ENCODE measurements at places on chromosomes 4 and X.

DNA sequence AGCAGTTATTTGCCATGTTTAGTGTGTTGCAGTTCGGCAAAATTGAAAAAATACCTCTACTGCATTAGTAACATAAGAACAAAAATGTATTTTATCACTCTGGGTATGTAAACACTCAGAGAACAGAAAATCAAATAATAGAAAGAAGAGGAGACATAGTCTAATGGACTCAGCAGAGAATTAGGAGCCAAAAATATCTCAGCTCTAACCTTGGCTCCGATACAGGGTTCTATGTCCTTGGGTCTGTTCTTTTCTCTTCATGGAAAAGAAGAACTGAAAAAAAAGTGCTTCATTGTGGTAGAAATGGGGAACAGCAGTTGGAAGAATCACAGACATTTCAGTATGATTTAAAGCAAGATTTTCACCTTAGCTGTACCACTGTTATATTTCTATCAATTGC is 240.5 kb upstream of the CXXC4 start:
- DNase-seq = no peak

DNA sequence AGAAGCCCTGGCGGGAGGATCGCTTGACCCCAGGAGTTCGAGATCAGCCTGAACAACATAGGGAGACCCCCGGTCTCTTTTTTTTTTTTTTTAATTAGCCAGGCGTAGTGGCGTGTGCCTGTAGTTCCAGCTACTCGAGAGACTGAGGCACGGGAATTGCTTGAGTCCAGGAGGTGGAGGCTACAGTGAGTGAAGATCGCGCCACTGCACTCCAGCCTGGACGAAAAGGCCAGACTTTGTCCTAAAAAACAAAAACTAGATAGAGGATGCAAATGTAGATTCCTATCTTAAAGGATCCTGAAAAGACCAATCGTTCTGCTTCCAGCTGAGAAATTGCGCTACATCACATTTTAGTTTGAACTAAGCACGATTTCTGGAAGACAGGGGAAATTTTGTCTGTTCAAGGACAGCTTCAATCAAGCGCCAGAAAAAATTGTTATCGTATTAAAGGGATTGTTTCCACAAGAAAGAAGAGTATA is 627 bp upstream of the HSD17B11 start:
- DNase-seq = no peak

GRCh38 chr4:106647451-106647850 is 278.9 kb upstream of the GIMD1 start:
- DNase-seq = no peak

DNA sequence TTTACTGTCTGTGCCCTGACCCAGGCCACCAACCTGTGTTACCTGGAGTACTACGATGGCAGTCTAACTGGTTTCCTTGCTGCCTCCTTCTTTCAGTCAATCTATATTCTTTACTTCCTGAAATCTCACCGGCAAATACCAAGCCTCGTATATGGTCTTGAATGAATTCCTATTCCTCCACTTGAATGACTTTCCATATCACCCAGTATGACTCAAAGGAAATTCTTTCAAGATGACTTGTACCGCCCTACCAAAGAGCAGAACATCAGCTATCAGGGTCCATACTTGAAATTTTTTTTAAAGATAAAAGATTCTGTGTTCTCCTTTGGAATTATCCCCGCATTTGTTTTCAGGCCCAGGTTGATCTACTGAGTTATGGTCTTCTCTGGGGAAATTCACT is 378.0 kb downstream of the AFF2 start:
- DNase-seq = no peak

DNA sequence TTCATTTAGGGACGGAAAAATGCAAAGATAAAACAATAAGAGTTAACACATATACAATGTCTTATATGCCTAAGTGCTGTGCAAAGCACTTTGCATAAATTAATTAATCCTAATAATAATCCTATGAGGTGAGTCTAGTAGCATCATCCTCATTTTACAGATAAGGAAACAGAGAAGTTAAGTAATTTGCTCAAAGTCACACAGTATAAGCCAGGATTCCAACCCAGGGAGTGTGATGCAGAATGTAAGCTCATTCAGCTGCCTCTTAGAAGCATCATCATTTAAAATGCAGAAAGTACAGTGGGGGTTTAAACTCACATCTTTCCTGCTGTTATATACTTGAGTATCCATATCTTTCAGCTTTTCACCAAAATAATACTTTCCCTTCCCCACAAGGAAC is 203.7 kb downstream of the LARP7 start:
- DNase-seq = no peak

DNA sequence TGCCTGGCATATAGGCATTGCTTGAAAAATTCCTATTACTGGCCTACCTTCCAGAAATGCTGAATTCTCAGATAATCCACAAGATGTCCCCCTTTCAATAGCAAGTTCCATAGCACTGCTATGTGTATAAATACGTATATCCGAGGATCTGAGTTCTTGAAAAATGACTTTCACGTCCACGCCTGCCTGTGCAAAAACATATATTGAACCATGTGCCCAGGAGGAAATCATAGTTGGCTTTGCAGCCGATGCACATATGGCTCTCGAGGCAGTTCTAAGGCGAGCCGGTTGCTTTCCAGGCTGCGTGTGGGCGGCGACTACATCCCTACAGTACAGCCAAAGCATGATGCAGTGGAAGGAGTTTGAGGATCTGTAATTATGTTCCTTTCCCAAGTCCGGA is 55.4 kb upstream of the ESX1 start:
- no peak for DNase-seq

- DNase-seq = peak; percentile 30
These were observed 69.3 kb downstream of the NBDY start for GRCh38 chrX:56798339-56798711.

- no peak for DNase-seq
These were observed 500 bp downstream of the CDX4 start for GRCh38 chrX:73447311-73447794.

DNA sequence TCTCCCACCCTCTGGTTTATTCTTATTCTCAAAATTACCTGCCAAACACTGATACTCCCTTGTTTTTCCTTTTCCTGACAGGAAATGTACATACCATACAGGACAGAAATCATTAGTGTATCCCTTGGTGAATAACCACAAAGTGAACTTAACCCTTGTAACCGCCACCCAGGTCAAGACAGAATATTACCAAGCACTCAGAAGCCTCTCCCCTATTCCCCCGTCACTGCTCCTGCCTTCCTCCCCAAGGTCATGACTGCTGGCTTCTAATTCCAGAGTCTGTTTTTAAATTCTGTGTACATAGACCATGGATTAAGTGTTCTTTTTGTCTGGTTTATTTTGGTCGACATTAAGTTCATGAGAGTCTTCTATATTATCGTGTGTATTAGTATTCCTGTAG is 37.7 kb downstream of the HTT start:
- no peak for DNase-seq

- no peak for DNase-seq
These were observed 1286.6 kb downstream of the FSTL5 start for GRCh38 chr4:160877087-160877790.

GRCh38 chrX:118974088-118974907 is at the start of gene LONRF3:
Gene LONRF3 (plus strand): TSS chrX:118974618. CDS start chrX:118974781, 163 bp downstream.
- peak; percentile 7 for DNase-seq

- no peak for DNase-seq
These were observed 374.2 kb downstream of the FBXO8 start for GRCh38 chr4:173909294-173909693.

- no peak for DNase-seq
These were observed 715.9 kb downstream of the TECRL start for GRCh38 chr4:63693321-63693720.

- DNase-seq = no peak
These were observed 156.4 kb upstream of the TBL1X start for GRCh38 chrX:9308426-9308825.

DNA sequence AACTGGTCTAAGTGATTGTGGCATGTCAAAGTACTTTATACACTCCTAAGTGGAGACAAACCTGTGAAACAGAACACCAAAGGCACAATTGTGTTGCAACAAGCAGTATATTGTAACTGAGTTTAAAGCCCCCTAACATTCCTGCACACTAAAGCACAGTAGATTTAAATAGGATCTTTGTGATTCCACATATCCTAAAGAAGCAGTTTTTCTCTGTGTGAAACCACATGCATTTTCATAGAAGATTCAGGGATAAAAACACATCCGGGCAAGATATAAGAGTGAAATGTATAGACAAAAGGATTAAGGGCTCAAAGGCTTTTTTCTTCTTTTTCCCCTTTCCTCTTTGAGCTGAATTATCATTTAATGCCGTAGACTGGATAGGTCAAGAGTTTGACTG is 82.2 kb downstream of the ANK2 start:
- DNase-seq = no peak

- no peak for DNase-seq
These were observed 39.1 kb downstream of the ANOS1 start for GRCh38 chrX:8692871-8693270.

DNA sequence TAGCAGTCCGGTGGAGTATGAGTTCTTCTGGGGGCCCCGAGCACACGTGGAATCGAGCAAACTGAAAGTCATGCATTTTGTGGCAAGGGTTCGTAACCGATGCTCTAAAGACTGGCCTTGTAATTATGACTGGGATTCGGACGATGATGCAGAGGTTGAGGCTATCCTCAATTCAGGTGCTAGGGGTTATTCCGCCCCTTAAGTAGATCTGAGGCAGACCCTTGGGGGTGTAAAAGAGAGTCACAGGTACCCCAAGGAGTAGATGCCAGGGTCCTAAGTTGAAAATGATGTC is 852 bp downstream of the MAGEH1 start:
- no peak for DNase-seq

- DNase-seq = no peak
These were observed 153.9 kb downstream of the ATG4A start for GRCh38 chrX:108245462-108245861.

DNA sequence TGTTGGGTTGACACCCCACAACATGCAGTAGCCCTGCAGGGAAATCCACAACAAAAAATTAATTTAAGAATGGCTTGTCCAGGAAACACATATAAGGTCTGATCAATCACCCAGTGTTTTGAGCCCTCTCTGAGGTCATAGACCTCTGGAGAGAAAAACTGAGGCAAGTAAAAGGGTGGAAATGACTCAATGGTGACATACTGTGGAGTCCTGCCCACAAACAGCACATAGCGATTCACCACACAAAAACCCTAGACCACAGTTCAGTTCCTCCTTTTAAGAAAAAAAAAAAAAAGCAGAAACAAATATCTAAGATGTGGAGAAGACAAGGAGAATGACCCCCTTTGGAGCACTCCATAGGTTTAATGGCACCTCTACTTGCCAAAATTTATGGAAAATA is 2691.0 kb downstream of the PCDH7 start:
- DNase-seq = no peak

DNA sequence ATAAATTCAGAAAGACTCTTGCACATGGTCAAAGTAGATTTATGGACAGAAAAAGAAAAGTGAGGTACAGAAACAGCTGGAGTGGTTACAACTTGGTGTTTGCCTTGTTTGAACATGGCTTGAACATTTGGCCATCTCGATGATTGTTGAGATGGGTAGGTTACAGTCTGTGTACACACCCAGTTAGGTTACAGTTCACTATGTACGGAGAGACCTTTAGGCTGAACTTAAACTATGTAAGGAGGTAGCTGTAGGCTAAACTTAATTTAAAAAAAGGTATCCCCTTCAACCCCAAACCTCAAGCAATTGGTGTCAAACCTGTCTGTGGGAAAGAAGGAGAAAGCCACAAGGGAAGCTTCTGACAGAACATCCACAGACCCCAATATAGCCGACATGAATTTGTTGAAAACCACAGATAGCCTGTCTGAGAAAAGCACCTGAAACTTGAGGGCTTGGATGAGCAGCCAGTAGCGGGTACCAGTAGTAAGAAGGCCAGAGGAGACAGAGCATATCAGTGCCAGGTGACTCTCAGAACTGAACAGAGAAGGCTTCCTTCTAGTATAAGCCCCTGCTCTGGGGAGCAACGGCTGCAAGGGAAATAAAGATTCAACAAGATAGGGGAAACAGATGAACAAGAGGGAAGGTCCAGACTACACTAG is 247.9 kb upstream of the GALNTL6 start:
- no peak for DNase-seq

DNA sequence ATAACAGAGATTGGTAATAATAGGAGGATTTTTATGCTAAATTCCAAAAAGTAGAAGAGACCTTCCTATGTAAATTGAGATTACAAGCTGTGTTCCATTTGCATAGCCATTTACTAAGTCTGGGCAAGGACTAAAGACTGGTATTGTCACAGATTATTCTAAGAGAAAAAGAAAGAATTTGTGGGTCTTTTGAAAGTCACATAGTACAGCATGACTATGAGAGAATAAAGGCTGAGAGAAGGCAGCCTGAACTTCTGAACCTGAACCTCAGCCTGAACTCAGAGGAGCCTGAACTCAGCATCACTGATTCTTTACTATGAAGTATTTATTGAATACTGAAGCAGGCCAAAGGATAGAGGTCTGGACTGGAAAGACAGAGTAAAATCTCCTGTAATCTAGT is 297.5 kb downstream of the STPG2 start:
- no peak for DNase-seq

DNA sequence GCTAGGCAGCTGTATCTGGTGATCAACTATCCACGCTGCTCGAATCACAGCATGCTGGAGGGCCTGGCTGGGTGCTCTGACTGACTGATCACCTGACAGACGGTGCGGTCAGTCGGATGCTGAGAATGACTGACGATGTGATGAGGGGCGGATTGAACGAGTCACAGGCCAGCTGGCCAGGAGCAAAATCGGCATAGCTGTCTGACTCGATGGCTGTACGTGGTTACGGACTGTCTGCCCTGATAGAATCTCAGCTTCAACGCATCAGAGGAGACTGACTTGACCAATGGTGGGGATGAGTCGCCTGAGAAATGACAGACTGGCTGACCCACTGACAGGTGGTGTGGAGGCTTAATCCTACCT is 1.0 kb upstream of the SUV39H1 start:
- peak; percentile 53 for DNase-seq

DNA sequence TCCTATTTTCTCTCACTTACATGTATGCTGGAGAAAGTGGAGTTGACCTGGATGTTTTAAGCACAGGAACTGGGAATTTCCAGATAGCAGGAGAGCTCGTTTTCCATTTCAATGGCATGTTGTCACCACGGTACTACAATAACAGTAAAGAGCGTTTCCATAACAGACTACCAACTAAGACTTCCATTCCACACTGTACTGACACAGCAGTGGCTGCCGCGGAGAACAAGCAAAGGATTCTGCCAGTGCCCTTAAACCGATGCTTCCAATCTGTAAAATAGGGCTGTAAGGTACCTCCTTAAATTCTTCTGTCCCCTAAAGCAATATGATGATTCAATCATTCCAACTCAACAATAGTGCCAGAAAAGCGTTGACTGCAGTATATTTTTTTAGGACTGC is 143.9 kb downstream of the KLHL13 start:
- DNase-seq = no peak

- DNase-seq = no peak
These were observed 411.6 kb upstream of the MAGEB18 start for GRCh38 chrX:25726539-25726938.

DNA sequence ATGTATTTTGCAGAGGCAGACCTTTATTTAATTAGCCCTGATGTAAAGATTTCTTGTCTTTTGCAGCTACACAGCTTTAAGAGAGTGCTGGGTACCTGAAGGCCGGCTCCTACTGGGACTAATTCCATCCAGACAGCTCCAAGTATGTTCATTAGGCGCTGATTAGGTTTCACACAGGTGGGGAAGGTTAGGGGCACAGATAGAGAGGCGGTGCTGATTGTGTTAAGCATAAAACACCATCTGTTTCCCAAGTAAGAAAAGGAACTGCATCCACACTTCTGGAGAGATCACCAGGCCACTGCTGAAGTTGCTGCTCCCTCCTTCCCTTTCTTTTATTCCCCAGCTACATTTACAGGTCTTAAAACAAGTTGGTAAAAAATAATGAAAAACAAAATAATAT is 349.5 kb downstream of the ZIC3 start:
- DNase-seq = no peak

- no peak for DNase-seq
These were observed 5.1 kb upstream of the PJA1 start for GRCh38 chrX:69170319-69170718.

GRCh38 chr4:37928426-37929416 is 31.5 kb upstream of the PTTG2 start:
- no peak for DNase-seq
